ENCODE measurements at places on chromosomes 12 and 14. TPM values are rescaled to one million over a fixed set of nuclear protein-coding genes. Genes with fewer than 3 reads are reported as not detected.

CFAP54 gene
- total RNA-seq: 2.7 TPM

DNA sequence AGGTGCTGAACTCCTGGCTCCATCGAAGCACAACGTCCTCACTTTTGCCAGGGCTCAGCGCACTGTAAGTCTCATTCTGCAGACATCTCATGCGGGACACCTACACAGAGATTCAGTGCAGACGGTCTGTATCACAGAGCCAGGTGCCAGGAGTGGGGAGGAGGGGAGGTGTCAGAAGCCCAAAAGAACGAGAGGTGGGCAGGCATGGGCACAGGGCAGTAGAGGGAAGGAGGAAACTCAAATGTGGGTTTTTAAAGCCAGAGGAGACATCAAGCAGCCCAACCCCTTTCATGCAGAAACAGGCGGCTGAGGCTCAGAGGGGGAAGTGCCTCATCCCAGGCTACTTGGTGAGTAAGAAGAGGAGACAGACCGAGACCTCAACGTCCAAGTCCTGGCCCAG, 2.5 kb upstream of the LPAR5 start:
- peak; percentile 84 for DNase-seq

GRCh38 chr12:60832290-60832689, 1236.5 kb downstream of the SLC16A7 start:
- DNase-seq: no peak

C12orf54 gene
- not detected for total RNA-seq

DNA sequence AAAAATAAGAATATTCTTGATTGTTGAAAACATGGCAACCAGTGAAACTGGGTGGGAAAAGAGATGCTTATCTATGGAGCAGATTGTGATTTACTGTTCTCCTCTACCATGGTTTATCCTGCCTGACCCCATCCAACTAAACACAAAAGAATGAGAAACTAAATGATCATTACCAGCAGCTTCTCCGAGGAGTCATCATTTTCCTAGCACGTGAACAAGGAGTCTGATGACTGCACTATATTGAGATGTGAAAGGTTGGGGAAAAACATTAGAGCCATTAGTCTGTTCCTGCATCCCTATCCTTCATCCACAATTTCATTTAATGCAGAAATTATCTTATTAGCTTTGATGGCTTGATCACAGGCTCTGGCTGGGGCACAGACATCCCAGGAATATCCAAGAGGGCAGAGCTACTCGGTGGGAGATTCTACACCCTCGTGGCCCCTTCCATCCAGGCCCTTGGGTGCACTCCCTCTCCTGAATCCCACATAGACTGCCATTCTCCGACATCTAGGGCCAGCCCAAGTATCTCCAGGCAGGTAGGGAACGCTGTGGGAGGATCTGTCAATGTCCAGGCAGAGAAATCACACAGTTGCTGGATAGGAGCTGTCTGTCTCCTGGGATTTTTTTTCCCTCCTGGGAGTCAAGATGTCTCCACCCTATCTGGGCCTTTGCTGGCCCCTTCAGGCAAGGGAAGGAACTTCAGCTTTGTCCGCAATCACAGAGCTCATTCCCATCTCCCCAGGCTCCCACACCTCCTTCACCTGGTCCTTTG, 43.3 kb upstream of the DHRS4 start:
- no peak for DNase-seq

GRCh38 chr12:132632521-132633228, 14.1 kb downstream of the P2RX2 start:
- DNase-seq: peak; percentile 5
